ENCODE measurements at places on chromosomes 7 and 10.

- no peak for DNase-seq
Observed at GRCh38 chr7:22123139-22123538, 177.4 kb upstream of the CDCA7L start.

DNA sequence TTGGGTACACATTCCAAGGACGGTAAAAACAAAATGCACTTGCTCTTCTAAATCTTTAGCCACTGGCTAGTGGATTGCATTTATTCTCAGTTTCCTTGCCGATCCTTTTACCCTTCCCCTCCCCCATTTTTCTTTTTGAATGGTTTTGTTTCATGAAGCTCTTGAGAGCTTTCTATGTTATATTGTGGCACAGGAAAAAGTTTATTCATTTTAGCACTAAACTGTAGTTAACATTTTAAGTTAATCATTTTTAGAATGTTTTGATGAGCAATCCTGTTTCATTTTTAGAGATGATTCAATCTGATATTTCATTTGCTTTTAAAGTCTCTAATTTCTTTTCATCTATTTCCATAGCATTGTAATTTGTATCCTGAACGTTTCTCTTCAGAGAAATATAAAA is 24.0 kb downstream of the ZEB1 start:
- DNase-seq = no peak

- DNase-seq = no peak
Observed at GRCh38 chr7:111384065-111384891, 178.0 kb downstream of the IMMP2L start.

DNA sequence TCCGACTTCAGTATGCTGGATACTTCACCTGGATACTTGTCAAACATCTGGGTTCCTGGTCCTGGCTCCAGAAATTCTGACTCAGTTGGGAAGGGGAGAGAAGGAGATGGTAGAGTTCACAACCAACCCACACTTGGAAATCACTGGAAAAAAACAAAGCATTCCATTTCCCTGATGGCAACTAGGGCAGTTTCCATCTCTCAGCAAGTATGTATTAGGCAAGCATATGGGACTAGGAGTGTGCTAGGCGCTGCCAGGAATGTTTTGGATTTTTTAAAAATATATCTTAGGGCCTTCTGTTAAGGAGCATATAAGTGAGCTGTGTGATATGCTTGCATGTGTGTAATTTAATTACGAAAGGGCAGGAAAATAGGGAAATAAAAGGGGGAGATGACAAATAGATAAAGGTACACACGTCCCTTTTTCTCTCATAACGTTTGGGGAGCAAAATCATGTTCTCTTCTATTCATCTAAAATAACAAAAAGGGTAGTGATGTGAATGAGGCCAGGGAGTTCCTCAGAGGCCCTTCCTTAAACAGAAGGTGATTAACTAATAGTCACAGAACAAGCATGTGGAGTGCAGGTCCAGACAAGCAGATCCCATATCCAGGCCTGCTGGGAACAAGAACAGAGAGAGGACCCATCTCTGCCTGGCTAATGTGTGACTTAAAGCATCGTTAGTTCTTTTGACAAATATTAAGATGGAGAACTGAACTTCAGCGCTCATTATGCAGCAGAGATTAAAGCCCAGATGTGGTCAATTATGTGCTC is 64.5 kb upstream of the NFE2L3 start:
- DNase-seq = no peak

DNA sequence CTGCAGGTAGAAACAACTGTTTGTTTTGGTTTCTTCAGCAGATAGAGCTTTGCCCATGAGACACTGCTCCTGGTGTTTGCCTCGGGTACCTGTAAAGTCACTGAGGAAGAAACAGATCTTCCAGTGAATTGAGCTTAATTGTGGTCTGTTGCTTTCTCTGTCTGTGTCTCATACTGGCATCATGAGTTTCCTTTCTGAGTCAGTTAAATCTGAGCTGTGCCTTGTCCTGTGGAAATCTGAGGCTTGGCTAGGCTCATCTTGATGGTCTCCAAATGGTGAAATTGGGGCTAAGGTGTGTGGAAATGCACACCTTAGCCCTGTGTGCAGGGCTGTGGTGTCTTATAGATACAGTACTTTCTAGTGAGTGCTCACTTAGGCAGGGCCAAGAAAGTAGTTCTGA is 67.4 kb downstream of the GBF1 start:
- DNase-seq = no peak

DNA sequence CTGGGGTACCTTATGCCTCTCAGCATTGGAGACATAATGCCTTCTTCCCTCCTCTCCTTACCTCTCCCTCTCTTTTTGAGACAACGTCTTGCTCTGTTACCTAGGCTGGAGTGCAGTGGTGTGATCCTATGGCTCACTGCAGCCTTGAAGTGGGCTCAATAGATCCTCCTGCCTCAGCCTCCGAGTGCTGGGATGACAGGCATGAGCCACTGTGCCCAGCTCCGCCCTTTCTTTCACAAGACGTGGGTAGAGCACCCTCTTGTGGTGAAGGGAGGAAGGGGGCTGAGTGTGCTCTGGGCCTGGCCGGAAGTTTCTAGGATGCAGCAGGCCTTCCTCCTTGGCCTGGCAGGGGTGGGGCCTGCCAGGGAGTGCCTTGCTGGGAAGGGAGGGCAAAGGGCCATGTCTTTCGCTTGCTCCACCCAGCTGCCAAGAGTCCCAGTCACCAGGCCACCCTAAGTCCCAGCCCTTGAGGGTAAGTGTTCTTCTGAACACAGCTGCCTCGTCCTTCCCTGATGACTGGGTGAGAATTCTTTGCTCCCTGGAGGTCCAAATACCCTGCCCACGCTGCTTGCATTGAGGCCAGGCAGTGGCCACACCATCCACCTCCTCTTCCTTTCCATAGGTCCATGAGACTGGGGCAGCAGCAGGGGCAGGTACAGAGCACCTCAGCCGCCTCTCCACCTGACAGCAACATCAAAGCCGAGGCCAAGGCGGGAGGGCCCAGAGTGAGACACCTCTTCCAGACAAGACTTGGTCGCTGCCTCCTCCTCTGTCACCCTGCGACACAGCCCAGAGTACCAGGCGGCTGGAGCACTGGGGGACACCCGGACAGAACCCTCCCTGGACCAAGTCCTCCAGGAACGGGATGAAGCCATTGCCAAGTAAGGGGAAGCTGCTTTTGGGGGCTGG is 3.7 kb downstream of the ABHD11 start:
- DNase-seq = peak; percentile 64
